ENCODE measurements at places on chromosomes 4 and X.
A peak's percentile ranks its signal among the peaks of the same experiment; 100 is the strongest.

DNA sequence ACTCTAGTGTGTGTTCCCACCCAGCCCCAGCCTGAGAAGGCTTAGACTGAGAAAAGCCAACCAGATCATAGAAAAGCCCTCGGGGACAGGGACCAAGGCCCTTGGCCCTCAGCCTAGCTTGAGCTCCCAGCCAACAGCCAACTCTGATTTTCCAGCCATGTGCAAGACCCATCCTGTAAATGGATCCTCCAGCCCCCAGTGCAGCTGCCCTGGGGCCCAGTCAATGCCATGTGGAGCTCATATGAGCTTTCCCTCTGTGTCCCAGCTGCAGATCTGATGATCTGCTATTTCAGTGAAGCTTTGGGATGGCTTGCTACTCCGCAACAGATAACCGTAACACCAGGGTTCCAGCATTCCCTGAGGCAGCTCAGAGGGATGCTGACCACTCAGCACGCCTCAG lies 40.5 kb upstream of the CDKN2AIP start:
- no peak for DNase-seq

DNA sequence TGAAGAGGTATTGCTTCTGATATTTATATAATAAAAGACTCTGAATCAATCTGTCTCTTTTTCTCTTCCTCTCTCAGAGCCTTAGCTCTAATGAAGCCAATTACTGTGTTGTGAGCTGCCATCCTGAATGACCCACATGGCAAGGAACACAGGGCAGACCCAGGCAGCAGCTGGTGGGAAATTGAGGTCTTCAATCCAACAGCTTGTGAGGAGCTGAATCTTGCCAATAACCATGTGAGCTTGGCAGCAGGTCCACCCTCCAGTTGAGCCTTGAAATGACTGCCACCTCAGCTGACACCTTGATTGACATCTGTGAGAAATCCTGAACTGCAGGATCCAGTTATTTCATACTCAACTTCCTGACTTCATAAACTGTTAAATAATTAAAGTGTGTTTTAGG lies 149.4 kb downstream of the NDST4 start:
- DNase-seq = no peak

- peak; percentile 81 for DNase-seq
Measured at GRCh38 chrX:2696698-2697215, 5.7 kb downstream of the CD99 start.

DNA sequence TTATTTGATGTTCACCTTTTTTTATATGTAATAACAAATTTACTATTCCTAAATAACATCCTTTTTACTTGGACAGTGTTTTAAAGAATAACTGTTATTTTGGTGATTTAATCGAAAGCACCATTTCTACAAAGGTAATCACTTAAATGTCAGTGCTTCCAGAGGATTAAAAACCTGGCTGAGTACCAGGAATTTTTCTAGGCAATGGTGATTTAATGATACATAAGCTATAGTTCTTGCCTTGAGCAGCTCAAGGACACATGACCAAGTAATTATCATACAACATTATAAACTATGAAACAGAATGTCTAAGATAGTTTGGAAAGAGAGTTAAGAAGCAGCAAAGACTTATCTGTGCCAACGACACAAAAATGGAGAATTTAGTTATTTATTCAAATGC lies 1291.9 kb upstream of the TENM3 start:
- no peak for DNase-seq

DNA sequence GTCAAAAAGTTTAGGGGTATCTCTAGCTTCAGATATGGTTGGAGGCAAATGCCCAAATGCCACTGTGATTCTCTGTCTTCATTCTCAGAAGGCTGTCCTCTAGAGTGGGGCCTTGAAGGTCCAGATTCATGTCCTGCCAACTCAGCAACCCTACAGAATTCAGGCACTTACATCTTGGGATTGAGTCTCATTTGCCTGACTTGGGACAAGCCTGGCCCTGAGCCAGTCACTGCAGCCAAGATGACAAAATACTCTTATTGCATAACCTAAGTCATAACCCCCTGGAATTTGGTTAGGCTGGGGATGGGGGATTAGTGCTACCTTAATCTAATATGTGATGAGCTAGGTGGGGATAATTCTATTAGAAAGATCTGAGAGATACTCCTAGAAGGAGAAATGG lies 100.5 kb downstream of the AREG start:
- peak; percentile 53 for DNase-seq

Data from choroid plexus epithelial cell (primary cell).